Cerebellar cortex (tissue), 1 donor: ENCODE measurements at places on chromosomes 7 and 10.

DNA sequence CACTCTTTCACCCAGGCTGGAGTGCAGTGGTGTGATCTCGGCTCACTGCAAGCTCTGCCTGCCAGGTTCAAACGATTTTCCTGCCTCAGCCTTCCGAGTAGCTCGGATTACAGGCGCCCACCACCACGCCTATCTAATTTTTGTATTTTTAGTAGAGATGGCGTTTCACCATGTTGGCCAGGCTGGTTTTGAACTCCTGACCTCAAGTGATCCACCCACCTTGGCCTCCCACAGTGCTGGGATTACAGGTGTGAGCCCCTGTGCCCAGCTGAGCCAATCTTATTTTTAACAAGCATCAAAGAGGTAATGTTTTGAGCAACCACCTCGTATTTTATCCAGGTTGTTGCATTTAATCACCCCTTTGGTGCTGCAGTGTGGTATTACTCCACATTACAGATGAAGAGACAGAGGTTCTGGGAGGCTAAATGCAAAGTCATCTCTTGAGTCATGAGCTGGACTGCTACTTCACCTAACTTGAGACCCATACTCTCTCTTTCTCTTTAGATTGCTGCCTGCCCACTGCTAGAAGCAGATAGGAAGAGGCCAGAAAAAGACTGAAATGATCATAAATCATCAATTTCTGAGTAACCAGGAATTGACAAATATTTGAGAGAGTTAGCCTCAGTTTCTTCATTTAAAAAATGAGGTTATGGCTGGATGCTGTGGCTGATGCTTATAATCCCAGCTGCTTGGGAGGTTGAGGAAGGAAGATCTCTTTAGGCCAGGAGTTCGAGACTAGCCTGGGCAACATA, 116.2 kb downstream of the CAMK1D start:
- DNase-seq, result no peak

DNA sequence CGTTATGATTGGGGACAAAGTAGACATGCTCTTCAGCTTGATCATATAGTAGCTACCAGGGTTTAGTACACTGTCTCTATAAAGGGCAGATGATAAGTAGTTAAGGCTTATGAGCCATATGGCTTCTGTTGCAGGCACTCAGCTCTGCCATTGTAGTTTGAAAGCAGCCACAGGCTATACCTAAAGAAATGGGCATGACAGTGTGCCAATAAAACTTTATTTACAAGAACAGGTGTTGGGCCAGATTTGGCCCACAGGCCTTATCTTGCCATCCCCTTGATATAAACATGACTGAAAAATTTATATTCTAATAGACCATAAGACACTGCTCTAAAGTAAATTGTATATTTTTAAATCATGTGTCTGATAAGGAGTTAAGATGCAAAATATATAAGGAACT, 36.6 kb downstream of the GRK5 start:
- no peak for DNase-seq

GRCh38 chr10:80444124-80444523, 10.0 kb upstream of the TSPAN14 start:
- DNase-seq, result no peak

GRCh38 chr7:158497627-158498026, 90.0 kb downstream of the PTPRN2 start:
- DNase-seq, result no peak

DNA sequence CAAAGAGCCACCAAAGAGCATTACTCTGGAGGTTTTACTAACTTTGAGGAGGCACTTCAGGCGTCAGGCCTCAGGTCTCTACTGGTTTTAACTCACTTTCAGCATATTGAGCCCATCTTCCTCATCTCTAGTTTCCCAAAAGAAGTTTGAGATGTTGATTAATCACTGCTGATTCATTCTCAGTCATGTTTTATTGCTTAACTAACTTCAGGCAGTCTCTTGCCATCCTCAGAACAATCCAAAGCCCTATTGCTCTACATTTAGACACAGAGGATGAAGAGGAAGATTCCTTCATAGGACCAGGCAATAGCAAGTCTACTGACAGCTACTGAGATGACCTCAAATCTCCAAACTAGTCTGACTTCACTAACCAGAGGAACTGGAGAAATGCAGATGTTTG, 39.1 kb upstream of the BET1 start:
- DNase-seq, result no peak

- no peak for DNase-seq
Observed at GRCh38 chr10:70866424-70866823, 21.9 kb downstream of the PCBD1 start.

DNA sequence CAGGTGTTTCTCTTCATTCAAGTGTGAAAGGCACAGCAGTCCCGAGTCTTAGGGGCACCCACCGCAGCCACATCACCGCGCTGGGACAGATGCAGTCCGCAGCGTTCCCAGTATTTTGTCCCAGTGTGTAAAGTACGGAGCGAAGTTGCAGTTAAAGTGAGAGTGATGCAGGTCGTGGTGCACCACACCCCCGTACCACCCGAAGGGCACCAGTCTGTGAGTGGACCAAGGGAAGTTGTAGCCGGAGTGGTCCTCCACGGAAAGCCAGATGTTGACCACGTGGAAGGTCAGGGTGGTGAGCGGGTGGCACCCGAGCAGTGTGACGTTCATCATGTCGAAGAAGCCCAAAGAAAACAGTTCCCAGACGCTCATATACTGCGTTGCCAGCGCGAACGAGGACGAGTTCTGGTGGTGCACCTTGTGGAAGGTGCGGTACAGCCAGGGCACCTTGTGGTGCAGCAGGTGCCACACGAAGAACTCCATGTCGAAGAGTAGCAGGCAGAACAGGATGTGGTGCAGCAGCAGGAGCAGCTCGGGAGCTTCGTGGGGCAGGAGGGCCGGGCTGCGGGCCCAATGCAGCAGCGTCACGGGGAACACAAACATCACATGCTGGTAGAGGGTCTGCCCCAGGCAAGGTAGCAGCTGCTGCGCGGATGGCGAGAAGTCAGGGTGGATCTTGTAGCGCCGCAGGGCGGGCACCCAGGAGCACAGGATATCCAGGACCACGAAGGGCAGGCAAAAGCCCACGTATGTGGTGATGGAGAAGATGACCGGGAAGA, 526 bp downstream of the CH25H start:
- no peak for DNase-seq

GRCh38 chr10:72688208-72688651, 3.7 kb upstream of the MCU start:
- no peak for DNase-seq

DNA sequence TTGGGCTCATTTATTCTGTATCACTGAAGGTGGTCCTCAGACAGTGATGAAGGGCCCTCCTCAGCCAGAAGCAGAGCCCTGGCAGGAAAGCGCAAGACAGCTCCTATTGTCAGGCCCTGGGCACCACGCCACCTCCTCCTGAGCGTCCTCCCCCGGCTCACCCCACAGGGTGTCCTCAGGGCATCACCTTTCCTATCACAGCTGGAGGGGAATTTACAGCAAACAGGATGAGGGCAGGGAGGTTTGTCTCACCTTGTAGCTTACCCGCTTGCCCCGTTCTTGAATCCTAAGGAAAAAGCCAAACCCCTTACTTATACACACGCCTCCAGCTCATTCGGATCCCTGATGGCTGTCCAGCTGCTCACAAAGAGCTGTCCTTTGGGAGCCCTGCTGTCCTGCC, 50.2 kb upstream of the LANCL2 start:
- no peak for DNase-seq

DNA sequence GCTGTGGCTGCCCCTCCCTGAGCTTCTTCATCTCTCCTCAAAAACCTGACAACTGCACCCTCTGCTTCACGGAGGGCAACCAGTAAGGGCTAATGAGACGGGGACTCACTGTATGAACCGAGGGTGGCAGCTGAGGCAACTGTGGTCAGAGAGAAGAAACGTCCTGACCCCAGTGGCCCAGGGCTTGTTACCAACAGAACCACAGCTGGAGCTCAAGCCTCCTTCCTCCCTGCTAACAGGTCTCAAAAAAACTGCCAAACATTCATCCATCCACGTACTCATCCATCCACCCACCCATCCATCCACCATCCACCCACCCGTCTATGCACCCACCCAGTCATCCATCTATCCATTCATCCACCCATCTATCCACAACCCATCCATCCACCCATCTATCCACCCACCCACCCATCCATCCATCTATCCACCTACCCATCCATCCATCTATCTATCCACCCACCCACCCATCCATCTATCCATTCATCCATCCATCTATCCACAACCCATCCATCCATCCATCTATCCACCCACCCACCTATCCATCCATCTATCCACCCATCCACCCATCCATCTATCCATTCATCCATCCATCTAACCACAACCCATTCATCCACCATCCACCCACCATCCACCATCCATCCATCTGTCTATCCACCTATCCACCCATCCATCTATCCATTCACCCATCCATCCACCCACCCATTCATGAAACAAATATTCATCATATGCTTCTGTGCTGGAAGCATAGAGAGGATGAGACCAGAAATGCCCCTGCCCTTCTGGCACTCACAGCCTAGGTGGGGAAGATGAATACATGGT, 111.7 kb downstream of the PDGFA start:
- DNase-seq, result no peak

- DNase-seq, result no peak
Observed at GRCh38 chr7:106225856-106226255, 58.9 kb downstream of the NAMPT start.

GRCh38 chr7:48847917-48848316, 76.4 kb upstream of the CDC14C start:
- no peak for DNase-seq

DNA sequence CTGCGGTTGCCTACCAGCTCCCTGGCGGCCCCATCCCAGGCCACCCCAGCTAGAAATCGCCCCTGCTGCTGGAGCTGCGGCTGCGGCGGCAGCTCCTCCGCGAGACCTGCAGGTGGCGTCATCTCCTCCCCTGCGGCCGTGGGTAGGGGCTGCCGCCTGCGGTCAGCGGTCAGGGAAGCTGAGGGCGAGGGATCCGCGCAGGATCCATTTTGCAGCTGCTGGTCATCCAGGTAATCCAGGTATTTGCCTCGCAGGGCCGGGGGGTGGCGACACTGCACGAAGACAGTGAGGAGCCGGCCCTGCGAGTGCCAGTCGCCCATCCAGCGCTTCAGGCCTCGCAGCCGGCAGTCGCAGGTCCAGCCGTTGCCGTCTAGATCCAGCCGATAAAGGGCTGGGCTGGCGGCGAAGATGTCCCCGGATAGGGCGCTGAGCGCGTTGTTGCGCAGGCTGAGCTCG, 1.5 kb downstream of the TRIL start:
- DNase-seq, result peak; percentile 24

DNA sequence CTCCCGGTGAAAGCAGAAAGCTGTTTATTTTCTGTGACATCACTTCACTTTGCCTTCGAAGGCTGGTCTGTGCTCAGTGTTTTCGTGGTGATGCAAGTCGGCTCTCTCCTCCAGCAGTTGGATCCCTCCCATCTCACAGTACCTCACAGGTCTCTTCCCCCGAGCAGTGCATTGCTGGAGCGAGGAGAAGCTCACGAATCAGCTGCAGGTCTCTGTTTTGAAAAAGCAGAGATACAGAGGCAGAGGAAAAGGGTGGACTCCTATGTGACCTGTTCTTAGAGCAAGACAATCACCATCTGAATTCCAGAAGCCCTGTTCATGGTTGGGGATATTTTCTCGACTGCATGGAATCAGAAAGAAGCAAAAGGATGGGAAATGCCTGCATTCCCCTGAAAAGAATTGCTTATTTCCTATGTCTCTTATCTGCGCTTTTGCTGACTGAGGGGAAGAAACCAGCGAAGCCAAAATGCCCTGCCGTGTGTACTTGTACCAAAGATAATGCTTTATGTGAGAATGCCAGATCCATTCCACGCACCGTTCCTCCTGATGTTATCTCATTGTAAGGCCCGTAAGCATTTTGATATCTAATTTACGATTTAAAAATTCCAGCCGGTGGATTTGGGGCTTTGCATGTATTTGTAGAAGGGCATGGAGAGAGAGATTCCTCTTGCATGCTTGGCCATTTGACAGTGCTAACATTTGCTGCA, at the start of gene LGI1:
TSS of gene LGI1 (plus strand) at position 136 of the 707 bp plus-strand sequence. CDS start at position 345, 209 bp downstream.
- DNase-seq, result peak; percentile 96

DNA sequence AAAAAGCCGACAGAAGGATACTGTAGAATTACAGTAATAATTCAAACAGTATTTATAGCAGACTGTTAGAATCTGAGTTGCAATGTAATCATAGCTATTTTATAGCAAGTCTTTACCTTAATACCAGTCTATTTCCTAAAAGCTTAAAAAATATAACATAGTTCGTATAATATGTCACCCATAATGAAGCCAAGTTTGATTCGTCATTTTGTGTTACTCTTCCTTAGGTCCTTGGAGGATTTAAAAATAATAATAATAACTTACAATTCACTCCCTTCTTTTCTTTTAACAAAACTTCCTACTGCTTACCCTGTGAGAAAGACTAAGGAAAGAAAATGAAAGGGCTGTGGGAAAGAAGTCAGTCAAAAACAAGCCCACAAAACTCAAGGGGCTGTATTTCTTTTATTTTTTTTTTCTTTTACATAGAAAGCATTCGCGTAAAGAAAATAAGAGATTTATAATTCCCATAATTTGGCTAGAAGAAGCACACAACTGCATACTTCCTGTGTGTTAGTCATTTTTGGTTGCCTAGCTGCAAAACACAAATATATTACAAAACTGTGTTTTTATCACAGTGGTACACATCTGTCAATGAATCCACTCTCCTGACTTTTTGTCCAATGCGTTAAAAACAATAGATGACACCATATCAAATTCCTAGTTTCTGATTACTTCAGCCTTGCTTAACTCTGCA, 187.2 kb upstream of the CELF2 start:
- no peak for DNase-seq

GRCh38 chr10:7933262-7933661, 115.0 kb downstream of the TAF3 start:
- no peak for DNase-seq

DNA sequence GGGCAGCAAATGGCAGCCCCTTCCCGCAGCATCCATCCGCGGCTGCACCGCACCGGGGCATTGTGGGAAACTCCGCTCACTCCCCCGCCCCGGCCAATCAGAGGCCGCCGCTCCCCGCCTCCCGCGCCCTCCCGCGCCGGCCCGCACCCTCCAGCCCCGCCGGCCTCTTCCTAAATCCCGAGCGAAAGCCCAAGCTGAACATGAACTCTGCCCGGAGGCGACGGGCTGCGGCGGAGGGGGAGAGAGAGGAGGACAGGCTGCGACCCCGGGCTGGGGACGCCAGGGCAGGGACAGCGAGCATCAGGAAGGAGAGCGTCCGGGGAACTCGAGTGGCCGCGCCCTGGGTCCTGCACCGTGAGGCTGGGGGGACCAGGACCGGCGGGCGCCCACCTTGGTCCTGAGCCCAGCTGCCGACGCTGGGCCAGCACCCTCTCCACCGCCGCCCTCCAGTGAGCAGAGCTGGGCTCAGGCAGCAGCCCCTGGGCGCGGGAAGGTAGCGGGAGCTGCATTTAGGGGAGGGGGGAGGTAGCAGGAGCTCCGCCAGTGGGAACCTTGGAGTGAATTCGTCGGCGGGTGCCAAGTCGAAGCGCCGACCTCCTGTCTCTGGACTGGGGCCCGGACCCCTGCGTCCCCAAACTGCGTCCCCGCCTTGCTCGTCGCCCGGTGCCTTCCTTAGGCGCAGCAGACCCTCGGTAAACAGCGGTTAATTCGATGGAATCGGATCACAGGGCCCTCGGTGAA, at the start of gene DGKI:
TSS of gene DGKI (minus strand) at position 148 of the 741 bp plus-strand sequence.
- peak; percentile 76 for DNase-seq
